ENCODE measurements at places on chromosomes 12 and 14. TPM values are rescaled to one million over a fixed set of nuclear protein-coding genes. Genes with fewer than 3 reads are reported as not detected.

RCOR1 gene
- 3.4 TPM for polyA plus RNA-seq

ABCD2 gene
- not detected for polyA plus RNA-seq

DNA sequence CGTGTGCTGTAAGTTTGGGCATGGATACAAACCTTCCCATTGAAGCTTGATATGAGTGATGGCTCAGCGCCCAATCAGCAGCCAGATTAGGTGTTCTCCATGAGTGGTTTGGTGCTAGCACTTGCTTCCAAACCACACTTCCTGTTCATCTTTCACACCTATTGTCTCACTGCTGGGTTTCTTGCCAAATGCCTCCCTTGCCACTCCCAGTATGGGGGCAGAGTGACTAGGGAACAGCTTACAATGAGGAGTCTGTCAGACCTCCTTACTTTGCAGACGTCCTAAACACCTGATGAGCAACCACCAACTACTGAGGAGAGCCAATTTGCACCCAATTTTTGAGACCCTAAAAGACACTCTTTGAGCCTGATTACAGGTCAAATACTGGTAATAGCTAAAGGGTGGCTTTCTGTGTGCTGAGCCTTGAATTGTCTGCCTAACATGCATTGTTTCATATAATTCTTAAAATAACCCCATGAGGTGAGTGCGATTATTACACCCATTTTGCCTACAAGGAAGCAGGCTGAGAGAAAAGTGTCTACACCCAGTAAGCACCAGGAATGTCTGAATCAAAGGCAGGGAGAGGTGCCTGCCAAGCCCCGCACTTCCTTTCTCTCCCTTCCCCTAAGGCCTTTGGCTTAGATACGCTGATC, 48.4 kb upstream of the FOS start:
- DNase-seq = peak; percentile 66

DNA sequence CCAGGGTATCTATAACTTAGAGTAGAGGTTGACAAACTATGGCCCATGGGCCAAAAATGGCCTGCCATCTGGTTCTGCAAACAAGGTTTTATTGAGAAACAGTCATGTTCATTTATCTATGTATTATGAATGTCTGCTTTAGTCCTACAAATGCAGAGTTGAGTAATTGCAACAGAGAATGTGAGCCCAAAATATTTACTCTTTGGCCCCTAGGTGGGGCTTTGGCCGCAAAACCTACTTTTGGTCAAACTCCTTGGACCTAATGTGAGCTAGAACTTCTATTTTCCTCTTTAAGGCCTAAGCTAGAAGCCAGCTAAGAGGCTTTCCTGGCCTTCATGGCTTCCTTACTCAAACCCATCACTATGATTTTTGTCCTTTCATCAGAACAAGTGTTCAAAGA, 379.1 kb downstream of the NELL2 start:
- DNase-seq = no peak

MYO1H gene
- polyA plus RNA-seq = not detected

DNA sequence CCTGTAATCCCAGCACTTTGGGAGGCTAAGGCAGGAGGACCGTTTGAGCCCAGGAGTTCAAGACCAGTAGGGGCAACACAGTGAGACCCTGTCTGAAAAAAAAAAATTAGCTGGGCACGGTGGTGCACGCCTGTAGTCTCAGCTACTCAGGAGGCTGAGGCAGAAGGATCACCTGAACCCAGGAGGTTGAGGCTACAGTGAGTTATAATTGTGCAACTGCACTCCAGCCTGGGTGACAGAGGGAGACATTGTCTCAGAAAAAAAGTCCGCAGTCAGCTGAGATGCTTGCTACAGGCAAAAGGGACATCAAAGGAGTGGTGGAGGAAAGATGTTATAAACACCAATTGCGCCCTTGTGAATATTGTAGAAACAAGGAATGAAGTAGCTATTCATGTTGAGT, 77.8 kb downstream of the NDUFA12 start:
- no peak for DNase-seq

DNA sequence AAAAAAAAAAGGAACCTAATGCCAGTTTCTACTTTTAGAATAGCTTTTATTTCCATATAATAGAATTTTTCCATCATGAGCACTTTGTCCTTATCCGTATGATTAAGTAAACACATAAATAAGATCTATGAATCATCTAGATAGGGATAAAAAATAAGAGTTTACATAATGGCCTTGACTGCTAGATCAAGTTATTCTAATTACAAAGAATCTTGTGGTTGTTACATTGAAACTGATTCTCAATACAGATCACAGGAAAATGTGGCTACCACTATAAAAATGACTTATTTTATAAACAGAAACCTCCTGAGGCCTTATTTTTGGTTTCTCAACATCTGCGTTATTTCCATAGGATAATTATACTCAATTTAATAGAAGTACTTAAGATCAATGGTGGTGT, 34.4 kb upstream of the NDUFA12 start:
- no peak for DNase-seq

DNA sequence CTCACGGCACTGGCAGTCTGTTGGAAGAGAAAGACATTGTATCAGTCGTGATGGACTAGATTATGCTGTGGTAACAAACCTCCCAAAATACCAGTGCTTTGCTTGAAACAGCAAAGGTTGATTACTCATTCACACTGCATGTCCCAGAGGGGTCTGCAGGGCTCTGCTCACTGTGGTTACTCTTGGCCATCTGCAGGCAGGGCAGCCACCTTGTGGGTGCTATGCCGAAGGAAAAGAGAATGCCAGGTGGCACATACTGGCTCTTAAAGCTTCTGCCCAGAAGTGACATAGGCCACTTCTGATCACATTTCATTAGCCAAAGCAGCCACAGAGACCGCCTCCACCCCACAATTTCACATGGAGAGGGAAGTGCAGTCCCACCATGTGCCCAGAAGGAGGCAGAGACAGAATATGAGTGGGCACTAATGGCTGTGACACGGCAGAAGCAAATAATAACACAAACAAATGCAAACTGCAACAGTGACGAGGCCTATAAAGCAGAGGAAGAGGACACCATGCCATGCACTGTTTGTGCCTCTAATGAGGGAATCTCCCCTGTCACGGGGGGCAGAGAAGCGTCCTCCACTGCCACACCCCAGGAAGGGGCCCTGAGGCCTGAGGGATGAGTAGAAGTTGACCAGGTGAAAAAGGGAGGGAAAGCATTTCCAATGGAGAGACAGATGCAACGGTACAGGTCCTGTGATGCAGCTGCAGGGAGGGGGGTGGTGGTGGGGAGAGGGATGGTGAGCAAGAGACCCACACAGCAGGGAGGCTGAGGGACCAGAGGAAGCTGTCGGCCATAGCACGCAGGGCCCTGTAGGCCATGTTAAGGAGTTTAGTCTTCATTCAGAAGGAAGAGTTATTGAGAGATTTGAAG, 51.7 kb upstream of the KICS2 start:
- DNase-seq = peak; percentile 62

DNA sequence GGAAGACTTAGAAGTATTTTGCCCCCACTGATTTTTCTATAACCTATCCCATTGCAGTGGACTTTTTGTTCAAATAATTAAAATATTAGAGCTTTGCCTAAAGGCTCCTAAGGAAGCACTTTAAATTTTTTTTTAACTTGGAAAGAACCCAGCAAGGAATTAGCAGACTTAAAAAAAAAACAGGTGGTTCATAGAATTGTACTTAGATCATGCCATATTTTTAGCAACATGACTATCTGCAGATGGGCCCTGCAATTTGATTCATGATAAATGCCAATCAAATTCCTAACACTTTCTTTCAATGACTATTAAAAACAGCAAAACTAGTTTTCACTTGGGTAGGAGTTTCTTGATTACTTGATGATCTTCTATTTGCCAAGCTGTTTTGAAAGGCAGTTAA, 11.5 kb downstream of the ADAMTS20 start:
- no peak for DNase-seq

DNA sequence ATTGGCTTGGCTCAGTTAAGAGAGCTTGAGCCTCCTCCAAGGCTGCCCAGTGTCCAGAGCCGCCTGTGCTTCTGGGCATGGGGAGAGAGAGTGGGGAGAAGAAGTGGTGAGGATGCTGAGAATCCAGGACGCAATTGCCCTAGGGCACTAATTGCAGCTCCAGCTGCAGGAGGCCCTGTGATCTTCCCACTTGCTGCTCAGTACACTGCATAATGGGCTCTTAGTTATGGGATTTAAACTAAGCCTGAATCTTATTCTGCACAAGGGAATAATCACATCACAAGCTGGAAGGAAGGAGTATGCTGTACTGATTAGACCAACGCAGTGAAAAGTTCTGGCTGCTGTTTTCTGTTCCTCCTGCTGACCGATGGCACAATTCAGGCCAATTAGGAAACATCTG, 101.0 kb upstream of the PRMT8 start:
- no peak for DNase-seq

- peak; percentile 79 for DNase-seq
These were observed 2.0 kb downstream of the ZBTB25 start for GRCh38 chr14:64501411-64502171.

WNT1 gene
- not detected for polyA plus RNA-seq

DNA sequence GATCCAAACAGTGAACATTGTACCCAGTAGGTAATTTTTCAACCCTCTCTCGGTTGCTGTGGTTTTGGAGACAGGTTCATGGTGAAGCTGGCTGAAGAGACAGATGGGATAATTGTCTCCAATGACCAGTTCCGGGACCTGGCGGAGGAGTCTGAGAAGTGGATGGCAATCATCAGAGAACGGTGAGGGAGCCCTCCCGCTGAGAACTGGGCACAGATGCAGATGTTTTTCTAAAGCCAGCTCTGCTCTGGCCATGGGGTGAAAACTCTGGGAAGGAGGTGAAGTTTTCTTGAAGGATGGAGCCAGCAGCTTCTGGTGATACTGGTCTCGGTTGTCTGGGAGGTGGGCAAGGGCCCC, 6.2 kb downstream of the KHNYN start:
- no peak for DNase-seq

DNA sequence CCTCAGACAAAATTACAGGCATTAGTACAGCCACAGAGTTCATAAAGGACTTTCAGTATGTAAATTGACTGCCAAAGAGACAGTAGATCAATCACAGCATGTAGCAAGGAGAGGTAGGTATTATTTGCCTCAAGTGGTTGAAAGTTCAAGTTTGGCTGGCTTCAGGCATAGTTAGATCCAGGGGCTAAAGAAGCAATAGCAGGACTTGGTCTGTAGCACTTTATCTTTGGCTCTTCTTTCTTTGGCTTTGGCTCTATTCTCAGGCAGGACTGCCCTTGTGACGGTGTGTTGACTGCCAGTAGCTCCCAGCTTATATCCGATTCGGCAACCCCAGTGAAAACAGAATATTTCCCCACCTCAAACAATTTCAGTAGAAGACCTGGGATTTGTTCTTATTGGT, 346.0 kb upstream of the TBX3 start:
- no peak for DNase-seq

- no peak for DNase-seq
These were observed 3.9 kb upstream of the SYNE2 start for GRCh38 chr14:63848890-63849289.

SLCO1A2 gene
- not detected for polyA plus RNA-seq

SYNE2 gene
- 1.8 TPM for polyA plus RNA-seq

DNA sequence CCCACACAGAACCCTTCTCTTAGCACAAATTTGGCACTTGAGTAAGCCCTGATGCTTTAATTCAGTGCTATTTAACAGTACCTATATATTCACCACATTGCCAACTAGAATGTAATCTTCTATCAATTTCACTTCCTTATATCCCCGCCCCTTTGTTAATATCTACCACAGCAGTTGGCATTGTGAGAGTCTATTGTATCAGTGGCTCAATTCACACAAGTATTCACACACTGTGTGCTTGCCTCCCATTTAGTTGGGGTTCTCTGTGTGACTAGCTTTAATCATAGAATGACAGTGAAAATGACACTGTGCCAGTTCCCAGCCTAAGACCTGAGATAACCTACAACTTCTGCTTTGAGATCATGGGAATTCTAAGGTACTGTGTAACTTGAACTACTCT, 103.1 kb downstream of the SEC23A start:
- no peak for DNase-seq

DNA sequence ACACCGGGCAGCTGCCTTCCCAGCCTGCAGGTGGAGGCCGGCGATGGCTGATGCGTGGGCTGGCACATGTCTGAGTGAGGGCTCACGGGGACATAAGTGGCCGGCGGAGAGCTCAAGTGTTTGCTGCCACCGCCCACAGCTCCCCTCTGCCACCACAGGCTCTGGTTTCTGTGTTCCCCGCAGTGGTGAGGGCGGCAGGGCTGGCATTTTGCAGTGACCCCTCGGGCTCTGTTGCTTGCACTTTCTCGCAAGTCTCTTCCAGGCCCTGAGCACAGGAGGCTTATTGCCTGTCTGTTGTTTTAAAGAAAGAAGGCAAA, 271.0 kb upstream of the RTL1 start:
- DNase-seq = no peak

STXBP6 gene
- 16.9 TPM for polyA plus RNA-seq

- DNase-seq = peak; percentile 83
These were observed 236.2 kb upstream of the KRR1 start for GRCh38 chr12:75747572-75748021.

SCN8A gene
- polyA plus RNA-seq = 6.7 TPM

GRCh38 chr12:22322091-22322490, 12.4 kb downstream of the ST8SIA1 start:
- DNase-seq = no peak

- DNase-seq = no peak
These were observed 193.7 kb upstream of the PDE3A start for GRCh38 chr12:20174528-20175175.

- no peak for DNase-seq
These were observed 27.5 kb downstream of the NUDT4 start for GRCh38 chr12:93404961-93405849.

All from GM23248 (cell line).